ENCODE measurements at places on chromosomes 12 and 14.

DNA sequence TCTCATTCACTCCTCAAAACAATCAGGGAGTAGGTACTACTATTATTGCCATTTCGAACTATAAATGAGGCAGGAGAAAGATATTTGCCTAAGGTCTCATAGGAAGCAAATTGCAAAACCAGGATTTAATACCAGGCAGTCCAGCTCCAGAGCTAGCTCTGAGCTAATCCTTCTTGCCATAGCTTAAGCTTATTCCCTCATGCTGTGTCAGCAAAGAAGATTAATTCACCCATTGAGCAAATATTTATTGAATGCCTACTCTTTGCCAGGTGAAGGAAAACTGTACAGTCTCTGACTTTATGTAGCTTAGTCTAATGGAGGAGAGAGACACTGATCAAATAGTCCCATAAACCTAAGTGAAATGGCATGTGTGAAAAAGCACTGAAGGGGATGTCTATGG is 19.5 kb downstream of the KCNA5 start:
- DNase-seq = no peak

DNA sequence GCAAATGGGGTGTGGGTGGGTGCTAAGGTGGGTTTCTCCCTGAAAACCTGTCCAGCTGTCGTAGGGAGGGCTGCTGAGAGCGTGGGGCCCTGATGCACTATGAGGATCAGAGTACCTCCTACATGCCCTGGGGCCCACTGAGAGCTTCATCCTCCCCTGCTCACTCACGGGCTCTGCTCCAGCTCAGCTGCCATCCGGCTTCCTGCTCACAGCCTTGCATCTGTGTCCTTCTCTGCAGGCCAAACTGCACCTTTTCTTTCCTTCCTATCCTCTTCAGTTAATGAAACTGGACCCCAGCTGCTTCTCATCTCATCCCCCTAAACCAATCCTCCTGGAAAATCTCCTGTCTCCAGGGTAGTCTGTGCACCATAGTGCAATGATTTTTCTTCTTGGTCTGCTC is 22.2 kb upstream of the GPRC5D start:
- DNase-seq = no peak

DNA sequence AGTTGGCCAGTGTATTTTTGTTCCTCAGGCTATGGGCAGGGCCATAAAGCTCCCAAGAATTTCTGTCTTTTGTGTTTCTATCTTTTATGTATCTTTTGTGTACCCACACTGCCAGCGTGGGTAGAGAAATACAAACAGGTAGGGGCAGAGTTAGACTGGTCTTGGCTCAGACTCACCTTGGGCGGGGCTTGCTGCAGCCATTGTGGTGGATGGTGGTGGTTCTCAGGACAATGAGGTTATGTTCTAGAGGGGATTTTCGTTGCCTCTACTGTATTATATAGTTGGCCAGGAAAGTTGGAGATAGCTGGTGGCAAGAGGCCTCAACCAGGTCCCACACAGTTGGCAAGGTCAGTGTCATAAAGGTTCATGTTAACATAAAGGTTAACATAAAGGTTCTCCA is 977.5 kb upstream of the LRFN5 start:
- no peak for DNase-seq

- DNase-seq = no peak
Observed at GRCh38 chr12:51812871-51813270, 35.6 kb downstream of the FIGNL2 start.

DNA sequence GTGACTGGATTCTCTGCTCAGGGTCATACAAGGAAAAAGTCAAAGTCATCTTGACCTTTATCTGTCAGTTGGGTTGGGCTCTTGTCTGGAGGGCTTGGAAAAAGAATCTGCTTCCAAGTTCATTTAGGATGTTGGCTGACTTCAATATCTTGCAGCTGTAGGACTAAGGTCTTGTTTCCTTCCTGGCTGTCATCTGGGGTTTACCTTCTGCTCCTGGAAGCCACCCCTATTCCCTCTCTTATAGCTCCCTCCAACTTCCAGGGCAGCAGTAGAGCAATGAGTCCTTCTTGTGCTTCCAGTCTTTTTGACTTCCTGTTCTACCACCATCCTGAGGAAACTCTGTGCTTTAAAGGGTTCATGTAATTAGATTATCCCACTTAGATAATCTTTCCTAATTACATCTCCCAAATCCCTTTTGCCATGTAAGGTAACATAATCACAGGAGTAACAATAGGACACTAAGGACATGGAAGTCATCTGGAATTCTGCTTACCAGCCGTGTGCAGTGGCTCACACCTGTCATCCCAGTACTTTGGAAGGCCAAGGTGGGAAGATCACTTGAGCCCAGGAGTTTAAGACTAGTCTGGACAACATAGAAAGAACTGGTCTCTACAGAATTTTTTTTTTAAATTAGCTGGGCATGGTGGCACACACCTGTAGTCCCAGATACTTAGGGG is 170.7 kb upstream of the KITLG start:
- no peak for DNase-seq

- DNase-seq = no peak
Observed at GRCh38 chr12:79451978-79452377, 238.8 kb downstream of the PAWR start.

DNA sequence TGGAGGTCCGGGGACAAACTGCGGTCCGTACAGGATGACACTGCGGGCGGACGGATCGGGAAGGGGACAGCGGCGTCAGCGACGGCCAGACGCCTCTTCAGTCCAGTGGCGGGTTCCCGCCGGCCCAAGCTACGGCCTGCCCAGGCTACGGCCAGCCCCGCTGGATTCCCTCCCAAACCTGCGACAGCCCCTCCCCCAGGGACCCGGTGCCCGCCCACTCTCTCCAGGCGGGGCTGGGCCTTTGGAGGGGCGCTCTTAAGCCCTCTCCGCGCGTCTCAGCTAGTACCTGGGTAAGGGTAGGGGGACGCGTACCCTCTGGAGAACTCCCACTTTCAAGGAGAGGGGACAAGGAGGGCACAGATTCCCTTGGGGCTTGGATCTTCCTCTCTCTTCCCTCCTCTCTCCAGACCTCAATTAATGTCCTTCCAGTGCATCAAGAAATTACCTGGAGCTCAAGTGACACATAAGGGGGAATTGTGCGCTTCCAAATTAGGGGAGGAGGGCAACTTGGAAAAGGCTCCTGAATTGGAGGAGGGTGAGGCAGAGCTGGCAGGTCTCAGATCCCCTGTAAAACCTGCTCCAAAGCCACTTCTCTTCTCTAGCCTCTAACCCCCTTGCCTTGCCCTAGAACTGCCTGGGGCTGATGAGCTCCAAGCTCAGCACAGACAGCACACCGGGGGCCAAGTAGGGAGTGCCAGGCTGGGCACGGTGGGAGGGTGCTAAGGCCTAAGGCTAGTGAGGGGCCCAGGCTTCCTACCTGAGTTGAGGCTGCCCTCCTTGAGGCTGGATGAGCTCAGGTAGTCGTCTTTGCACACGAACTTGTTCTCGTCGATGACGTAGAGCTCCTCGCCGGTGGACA is 3.1 kb downstream of the LHX5 start:
- DNase-seq = no peak

DNA sequence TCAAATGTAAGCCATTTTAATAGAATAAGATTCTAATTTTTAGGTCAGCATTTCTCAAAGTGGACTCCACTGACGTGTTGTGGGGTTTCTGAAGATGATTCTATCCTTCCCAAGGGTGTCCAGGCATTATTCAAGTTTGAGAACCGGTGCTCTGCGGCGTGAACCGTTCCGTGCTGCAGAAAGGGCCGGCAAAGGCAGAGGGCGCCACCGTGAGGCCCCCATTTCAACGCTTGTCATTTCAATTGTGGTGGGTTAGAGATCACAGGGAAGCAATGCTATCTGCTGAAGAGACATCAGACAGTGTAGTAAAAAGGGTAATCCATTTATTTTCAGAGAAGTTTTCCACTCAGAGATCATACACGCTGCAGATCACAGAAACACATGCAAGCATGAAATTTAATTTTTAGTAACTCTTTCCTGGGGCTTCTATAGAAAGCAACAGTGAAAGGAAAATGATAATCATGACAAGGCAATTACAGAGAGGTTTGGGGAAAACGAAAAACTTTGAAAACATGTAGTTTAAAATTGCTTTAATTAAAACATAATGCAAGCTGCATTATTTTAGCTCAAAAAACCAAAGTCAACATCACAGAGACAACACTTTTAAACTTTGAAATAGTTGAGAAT is 201.7 kb downstream of the EXOC5 start:
- no peak for DNase-seq

GRCh38 chr14:52917735-52918134 is 33.1 kb downstream of the FERMT2 start:
- no peak for DNase-seq

DNA sequence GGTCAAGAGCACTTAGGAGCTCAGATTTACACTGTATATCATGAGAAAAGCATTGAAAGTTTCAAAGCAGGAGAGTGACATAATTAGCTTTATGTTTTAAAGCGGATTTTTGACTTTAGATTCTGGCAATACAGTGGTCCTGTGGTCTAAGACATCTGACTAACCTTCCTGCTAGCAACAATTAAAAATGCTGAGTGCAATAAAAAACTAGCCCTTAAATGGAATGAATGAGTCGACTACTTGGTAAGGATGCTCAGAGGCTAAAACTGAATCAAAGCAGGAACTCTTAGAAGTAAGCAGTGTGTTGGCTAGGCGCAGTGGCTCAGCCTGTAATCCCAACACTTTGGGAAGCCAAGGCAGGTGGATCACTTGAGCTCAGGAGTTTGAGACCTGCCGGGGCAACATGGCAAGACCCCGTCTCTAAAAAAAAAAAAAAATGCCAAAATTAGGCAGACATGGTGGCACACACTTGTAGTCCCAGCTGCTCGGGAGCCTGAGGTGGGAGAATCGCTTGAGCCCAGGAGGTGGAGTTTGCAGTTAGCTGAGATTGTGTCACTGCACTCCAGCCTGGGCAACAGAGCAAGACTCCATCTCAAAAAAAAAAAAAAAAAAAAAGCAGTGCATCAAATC is 18.9 kb downstream of the BICD1 start:
- no peak for DNase-seq

DNA sequence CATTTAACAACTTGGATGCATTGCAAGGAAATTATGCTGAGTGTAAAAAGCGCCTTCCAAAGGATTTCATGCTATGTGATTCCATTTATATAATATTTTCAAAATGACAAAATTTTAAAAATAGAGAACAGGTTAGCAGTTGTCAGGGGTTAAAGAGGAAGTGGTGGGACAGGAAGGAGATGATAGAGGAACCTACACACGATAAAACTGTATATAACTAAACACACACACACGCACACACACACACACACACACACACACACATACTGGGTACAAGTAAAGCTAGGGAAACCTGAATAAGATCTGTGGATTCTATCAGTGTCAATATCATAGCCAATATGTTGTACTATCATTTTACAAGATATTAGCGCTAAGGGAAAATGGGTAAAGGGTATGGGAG is 17.2 kb downstream of the TTC9 start:
- no peak for DNase-seq

DNA sequence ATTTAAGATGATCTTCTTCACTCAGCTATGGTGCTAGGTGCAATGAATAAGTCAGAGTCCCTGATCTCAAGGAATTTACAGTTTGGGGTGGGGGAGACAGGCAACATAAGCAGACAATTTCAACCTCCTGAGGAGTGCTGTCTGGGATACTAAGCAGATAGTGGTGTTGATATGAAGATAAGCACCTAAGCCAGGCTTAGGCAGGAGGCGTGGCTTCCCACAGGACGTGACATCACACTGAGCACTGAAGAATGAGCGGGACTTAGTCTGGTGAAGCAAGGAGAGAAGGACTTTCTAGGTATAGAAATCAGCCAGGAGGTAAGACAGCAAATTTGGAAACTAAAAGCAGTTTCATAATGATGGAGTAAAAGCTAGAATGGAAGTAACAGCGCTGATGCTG is 6.8 kb downstream of the PRPH start:
- DNase-seq = no peak

GRCh38 chr14:64806862-64807495 is 72.7 kb downstream of the SPTB start:
- no peak for DNase-seq
